ENCODE measurements at places on chromosomes 12 and 14. TPM values are rescaled to one million over a fixed set of nuclear protein-coding genes. Genes with fewer than 3 reads are reported as not detected.

GRCh38 chr12:19003987-19004619, 125.4 kb upstream of the PLEKHA5 start:
- DNase-seq = no peak

- DNase-seq = no peak
Measured at GRCh38 chr14:72607386-72608130, 286.3 kb downstream of the DPF3 start.

DNA sequence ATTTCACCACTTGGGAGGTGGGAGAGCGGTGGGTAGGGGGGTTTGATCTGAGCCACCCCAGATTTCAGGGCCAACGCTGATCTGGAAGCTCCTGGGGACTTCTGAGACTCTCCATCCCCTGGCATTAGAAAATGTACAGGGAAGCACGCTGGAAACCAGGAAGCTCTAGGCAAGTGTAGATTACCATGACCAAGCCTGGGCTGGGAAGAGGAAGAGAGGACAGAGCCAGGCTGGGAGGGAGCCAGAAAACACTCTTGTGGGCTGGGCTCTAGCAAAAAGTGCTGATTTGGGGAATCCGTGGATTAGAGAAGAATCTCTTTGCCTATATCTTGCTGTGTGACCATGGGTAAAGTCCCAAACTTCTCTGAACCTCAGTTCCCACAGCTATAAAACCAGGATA, 236.7 kb downstream of the BCL11B start:
- peak; percentile 8 for DNase-seq

- no peak for DNase-seq
Measured at GRCh38 chr12:115267464-115267863, 583.5 kb upstream of the TBX3 start.

- no peak for DNase-seq
Measured at GRCh38 chr12:102962986-102963385, 5.5 kb downstream of the ASCL1 start.

GRCh38 chr12:643475-644302, 19.6 kb downstream of the NINJ2 start:
- DNase-seq = no peak

- peak; percentile 74 for DNase-seq
Measured at GRCh38 chr12:2054091-2055018, 1.6 kb downstream of the CACNA1C start.

DNA sequence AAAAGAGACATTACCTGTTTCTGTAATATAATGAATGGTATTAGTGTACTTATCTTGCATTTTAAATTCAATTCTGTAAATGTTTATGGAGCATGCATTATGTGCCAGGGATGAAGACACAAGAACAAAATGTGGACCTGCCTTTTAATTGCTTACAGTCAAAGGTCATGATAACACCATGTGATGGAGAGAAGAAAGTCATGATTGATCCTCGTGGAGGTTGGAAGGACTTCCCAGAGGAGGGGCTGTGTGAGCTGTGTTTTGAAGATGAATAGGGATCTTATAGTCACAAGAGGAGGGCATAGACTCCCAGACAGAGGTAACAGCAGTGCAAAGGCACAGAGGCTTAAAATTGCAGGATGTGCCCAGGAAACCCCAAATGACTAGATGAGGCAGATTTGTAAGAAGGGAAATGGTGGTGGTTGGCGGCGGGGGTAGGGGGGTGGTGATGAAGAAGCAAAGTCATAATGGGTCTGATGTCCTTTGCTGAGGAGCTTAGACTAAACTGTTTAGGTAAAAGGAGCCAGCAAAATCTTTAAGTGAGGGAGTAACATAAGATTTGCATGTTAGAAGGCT, 151.5 kb downstream of the PRKCH start:
- DNase-seq = no peak

- no peak for DNase-seq
Measured at GRCh38 chr14:96536807-96537206, 34.6 kb downstream of the PAPOLA start.

GRCh38 chr14:61140872-61141271, 140.3 kb downstream of the TMEM30B start:
- no peak for DNase-seq

DNA sequence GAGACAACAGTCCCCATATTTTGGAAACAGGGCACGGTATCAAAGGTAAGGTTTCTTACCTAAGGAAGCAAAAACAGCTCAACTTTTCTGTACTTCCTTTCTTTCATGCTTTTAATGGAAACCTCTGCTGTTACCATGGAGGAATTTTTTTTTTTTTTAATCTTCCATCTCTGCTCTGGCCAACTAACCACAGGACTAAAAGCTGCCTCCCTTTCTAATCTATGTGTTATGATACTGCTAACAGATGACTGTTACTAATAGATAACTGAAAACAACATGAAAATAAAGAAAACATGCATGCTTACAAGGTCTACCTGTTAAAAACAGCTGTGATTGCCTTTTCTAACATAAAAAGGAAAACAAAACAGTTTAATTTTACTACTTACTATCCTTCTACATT, 168.4 kb downstream of the SOX5 start:
- no peak for DNase-seq

SYNE3 gene
- total RNA-seq = 0.55 TPM

MYH7 gene
- not detected for total RNA-seq

MMP17 gene
- 2.0 TPM for total RNA-seq

TMPRSS12 gene
- total RNA-seq = not detected

KCNH3 gene
- total RNA-seq = 1.7 TPM
